ENCODE measurements at places on chromosomes 1 and 21.
A peak's percentile ranks its signal among the peaks of the same experiment; 100 is the strongest.

DNA sequence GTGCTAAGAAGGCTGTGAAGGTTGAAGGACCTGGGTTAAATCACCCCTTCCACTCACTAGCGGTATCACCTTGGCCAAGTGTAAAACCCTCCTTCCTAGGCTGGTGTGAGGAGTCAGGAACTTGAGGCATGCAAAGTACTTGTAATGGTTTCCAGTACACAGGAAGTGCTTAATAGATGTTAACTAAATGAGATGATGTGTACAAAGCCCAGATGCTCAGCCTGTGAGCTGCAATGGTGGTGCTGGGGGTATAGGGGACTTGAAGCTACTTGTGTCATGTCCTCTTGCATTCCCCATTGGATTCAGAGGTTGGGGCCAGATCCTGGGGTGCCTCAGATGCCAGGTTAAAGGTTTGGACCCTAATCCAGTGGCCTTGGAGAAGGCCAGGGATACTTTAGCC is 75.5 kb downstream of the EPHB2 start:
- DNase-seq: no peak

DNA sequence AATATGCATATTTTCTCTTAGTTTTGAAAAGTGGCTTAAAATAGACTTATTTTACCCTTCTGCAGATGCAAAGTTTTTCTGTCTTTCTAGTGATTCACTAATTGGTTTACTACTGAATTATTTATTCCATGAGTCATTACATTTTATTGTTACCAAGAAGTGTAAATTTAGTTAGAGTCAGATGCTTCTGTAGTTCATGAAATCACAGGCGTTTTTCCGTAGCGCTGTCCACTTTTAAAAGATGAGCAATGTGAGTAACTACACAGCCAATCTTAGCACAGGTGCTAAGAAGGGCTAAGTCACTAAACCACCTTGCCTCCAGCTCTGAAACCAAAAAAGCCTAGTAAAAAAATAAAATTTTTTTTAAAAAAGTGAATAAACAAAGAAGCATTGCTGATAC is 24.7 kb downstream of the RGS13 start:
- no peak for DNase-seq

DNA sequence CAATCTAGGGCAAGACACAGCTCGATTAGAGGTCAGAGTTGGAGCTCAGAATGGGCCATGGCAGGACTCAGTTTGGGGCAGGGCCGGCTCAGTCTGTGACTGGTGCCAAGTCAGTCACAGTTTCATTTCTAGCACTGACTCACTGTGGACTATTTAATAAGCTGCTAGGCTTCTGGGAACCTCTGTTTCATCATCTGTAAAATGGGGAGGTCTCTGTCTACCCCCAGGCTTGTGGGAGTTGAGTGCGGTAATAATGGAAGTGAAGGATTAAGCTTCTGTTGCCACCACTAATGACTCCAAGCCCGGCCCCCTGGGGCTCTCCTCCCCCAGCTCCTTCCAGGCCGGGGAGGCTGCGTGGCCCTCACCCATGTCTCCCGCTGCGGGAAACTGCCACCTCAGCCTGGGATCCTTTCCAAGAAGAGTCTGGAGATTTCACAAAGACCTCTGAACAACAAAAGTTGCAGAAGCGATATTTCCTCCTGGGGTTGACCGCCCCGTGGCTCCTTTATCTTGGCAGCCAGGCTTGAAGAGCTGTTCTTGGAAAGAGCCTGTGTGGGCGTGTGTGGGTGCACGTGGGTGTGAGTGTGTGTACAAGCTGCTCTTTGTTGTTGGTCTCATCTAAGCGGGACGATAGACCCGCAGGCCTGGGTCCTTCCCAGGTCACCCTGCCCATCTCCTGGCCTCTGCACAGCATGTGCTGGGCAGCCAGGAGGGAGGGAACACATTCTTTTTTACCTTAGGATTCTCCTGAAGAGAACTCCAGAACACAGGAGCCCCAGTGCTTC is 29.1 kb downstream of the KNCN start:
- peak; percentile 95 for DNase-seq

DNA sequence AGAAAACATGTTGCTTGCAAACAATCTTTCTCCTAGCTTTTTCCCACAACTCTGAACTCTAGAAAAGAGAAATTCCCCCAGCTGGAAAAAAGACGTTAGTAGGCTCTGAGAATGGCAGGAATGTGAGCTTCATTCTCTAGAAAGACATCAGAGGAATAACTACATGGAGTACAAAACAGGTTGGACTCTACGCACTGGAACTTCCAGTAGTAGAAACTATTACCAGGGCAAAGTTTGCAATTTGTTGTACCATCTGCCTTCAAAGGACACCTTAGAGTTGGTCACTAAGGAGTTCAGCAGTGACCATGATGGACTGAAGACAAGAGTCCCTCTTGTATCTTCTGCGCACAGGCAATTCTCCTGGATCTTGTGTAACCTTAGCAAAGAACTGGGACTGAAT is 60.9 kb downstream of the SLC35D1 start:
- no peak for DNase-seq

- peak; percentile 81 for DNase-seq
These were observed 805.3 kb downstream of the USP25 start for GRCh38 chr21:16535102-16535422.

DNA sequence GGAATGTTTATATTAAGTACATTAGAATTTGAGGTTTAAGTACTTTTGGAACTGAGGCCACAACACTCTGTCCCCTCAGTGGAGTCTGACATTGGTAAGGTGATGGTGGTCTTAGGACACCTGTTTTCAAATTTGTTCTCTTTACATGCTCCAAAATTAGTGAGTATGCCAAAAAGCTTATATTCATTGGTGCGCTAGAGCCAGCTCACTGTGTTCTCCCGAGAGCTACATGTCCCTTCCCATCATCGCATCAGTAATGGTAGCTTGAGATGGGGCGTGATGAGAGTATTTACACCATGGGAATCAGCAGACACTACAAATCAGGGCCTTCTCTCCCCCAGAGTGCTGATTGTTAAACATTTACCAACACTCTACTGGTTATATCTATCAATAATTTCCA is 19.5 kb downstream of the ETS2 start:
- no peak for DNase-seq

GRCh38 chr1:237570530-237570929 is 320.2 kb downstream of the ZP4 start:
- no peak for DNase-seq

- peak; percentile 99 for DNase-seq
These were observed 5.2 kb downstream of the H6PD start for GRCh38 chr1:9239622-9240401.

DNA sequence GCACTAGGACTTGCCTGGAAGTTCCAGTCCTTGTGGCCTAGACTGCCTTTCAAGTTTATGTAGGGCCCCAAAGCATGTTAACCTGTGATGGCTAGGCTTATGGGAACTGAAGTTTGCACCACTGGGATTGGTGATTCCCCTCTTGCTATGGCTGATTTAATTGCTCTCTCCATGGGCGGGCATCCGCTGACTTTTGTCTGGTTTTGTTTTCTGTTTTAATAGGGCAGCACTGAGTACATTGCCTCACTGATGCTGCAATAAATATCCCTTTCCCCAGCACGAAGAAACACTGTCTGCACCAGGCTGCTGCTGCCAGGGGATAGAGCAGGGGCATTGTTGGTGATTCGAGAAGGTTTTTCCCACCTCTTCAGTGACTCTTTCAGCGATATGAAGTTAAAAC is 73.3 kb upstream of the PDE4B start:
- no peak for DNase-seq

GRCh38 chr1:152084853-152085252 is 4.0 kb downstream of the TCHHL1 start:
- DNase-seq: no peak

DNA sequence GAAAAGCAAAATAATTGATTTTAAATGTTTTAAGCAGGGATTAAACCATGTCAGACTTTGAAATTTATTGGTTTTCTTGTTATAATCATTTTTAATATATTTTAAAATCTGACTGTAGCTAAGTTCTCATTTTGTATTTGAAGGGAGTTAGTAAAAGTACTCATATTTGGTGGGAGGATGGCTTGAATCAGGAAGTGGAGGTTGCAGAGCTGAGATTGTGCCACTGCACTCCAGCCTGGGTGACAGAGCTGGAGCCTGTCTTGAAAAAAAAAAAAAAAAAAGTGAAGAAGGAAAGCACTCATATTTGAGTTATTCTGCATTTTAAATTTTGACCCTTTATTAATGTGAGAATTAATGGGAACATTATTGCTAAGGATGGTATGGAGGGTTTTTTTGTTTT is 106.0 kb downstream of the RABGAP1L start:
- DNase-seq: no peak

GRCh38 chr1:107673006-107673405 is 292.0 kb downstream of the VAV3 start:
- no peak for DNase-seq

- DNase-seq: no peak
These were observed 144.3 kb upstream of the KCNE2 start for GRCh38 chr21:34219334-34220060.

DNA sequence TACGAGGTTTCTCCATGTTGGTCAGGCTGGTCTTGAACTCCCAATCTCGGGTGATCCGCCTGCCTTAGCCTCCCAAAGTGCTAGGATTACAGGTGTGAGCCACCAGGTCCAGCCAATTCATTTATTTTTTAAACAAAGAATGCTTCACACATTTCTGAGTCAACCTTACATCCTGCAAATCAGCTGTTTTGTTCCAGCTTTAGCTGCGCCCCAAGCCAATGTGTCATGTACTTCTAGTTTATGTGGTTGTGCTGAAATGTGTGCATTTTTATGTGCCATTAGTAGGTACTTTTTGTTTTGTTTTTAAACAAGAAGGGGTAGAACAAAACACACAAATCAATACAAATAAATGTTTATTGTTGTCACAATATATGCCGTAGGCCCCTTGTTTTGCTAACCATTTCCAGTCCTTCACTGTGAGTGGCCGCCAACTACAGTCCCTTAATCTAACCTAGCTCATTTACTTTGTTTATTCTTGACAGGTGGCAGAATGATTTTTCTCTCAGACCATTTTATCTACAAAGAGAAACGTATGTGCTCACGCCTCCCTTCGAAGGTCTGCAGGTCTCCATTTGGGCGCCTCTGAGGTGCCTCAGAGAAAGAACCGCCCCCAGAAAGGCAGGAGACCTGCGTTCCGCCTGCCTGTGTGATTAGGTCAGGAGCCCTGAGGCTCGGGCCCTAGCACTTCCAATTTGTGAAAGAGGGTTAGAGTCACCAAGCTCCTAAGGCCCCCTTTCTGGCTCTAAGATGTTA is 2.8 kb upstream of the CASQ2 start:
- peak; percentile 24 for DNase-seq

DNA sequence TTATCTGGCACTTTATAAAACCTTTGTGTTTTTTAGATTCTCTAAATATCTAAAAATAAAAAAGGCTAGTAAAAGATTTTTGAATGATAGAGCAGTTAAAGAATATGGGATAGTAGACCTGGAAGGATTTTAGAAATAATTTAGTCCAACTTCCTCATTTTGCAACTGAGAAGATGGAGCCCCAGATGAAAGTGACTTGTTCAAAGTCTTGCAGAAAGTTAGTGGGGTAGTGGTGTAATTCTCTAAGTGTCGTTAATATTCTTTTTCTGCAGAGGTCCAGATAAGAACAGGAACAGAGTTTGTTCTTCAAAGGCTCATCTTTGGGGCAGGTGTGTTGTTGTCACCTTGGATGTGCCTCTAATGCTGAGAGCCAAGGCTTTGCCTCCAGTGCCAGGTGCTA is 159.5 kb downstream of the DISC1 start:
- no peak for DNase-seq

- DNase-seq: no peak
These were observed 1.4 kb upstream of the GSTM4 start for GRCh38 chr1:109654519-109654918.

DNA sequence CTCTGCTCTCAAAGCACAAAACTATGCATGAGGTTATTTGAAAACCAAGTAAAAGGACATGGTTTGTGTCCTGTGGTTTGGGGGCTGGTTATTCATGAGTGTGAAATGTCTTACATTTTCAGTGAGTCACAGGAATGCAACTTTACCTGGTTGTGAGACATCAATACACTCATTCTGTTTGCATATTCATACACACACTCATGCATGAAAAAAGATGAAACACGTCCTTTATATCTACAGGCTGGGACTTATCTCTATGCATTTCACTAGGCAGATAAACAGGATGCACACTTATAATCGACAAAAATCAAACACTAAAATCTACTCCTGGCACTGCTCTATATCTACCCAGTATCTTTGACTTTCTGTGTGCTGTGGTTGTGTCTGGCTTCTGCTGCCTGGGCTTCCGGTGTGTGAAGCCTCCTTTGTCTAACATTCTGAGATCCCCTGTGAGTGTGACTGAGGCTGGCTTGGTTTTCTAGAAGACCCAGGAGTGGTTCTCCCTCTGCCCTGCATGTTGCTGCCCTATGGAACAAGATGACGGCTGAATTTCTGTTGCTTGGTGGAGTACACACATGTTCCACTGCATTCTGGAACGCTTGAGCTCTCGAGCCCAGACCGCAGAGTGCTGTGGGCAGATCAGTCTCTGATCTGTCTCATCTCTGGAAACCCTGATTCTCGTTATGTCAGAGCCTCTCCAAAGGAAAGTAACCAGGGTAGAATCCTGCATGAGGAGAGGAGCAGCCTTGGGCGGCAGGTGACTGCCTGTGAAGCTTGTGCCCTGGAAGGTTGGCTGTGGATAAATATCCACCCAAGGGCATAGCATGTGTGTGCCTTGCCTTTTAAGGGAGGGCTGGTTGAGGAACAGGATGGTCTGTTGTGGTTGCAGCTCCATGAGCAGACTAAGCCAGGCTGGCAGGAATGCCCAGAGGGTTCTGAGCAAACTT is 19.7 kb upstream of the FASLG start:
- peak; percentile 98 for DNase-seq

DNA sequence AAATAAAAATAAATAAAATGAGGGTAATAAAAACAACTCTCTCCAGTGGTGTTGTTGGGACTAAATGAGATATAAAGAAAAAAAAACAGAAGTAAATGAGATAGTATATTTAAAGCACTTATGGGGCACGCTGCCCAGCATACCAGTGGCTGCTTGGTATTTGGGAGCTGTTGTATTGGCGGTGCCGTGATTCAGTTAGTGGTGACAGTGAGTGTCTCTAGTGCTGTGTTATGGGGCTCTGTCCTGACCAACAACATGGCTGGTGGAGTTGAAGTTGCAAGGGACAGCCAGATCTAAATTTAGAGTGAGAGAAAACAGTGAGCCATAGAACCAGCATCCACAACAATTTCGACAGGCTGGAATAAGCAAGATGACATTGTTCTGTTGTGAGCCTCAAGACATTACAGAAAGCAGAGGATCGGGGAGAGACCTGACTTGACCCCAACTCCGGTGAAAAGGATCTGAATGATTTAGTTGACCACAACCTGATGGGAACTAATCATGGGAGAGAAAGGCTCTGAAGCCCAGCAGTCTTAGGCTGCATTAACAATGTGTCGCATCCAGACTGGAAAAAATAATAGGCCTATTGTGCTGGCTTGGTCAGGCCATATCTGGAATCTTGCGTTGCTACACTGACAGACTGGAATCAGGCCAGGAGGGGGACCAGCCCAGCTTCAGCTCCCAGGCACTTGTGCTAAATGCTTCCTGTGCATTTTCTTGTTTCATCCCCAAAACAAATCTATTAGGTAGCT is 2.4 kb upstream of the MFSD2A start:
- DNase-seq: peak; percentile 72

DNA sequence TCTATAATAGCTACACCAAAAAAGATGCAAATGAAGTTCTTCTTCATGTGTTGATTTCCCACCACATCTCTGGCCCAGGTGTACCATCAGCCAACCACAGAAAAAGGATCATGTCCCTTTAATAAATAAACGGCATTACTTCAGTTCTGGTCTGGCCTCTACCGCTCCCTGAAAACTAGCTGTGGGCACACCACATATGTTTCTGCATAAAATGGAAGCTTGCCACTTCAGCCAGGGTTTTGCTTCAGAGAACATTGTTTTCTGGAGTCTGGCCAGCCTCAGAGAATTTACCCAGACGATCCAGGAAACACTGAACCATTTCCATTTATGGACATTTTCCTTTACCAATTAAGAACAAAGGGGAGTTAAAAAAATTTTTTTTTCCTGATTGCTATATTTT is 5.8 kb upstream of the LAMC2 start:
- DNase-seq: peak; percentile 86

All from amniotic epithelial cell (primary cell).